ENCODE measurements at places on chromosomes 11 and 22.

GRCh38 chr11:130828741-130829140 is 87.5 kb downstream of the SNX19 start:
- no peak overlapping the region for H3K4me3 ChIP-seq
- H3K4me1 ChIP-seq, result no peaks in the 10 kb centered on the region
- no peak for DNase-seq
- H3K36me3 ChIP-seq, result no peaks in the 10 kb centered on the region

- no peak overlapping the region for H3K27ac ChIP-seq
- no peaks in the 10 kb centered on the region for H3K4me1 ChIP-seq
- DNase-seq, result no peak
- no peaks in the 10 kb centered on the region for H3K36me3 ChIP-seq
- no peaks in the 10 kb centered on the region for H3K27me3 ChIP-seq
Measured at GRCh38 chr11:132685174-132685611, 847.1 kb downstream of the OPCML start.

GRCh38 chr11:61580271-61580888 is 496 bp downstream of the SYT7 start:
- DNase-seq, result peak; percentile 20
- no peak overlapping the region for H3K4me3 ChIP-seq
- peaks cover 17% of the 10 kb centered on the region for H3K27me3 ChIP-seq
- no peaks in the 10 kb centered on the region for H3K36me3 ChIP-seq
- no peak overlapping the region for H3K27ac ChIP-seq

DNA sequence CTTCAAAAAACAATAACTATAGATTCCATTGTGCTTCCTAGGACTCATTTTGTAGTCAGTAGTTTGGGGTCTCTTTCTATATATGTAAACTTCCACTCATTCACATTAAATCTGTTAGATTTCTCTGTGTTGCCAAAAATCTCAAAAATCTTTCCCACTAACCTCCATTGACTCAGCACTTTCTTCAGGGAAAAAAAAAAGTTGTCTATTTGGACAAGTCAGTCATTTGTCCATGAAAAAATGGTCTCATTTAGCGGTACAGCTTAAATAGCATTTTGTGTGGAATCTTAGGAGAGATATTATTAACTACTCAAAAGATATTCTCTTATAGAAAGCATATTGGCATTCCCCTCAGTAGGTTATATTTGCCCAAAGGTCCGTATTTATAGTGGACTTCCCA is 81.9 kb downstream of the PPP2R1B start:
- H3K27me3 ChIP-seq, result no peaks in the 10 kb centered on the region
- no peaks in the 10 kb centered on the region for H3K4me1 ChIP-seq
- no peak overlapping the region for H3K27ac ChIP-seq
- no peak overlapping the region for H3K4me3 ChIP-seq

GRCh38 chr11:47152126-47152952 is 24.3 kb downstream of the ARFGAP2 start:
- no peak overlapping the region for H3K4me3 ChIP-seq
- DNase-seq, result no peak
- H3K27ac ChIP-seq, result no peak overlapping the region
- H3K36me3 ChIP-seq, result no peaks in the 10 kb centered on the region
- peaks cover 31% of the 10 kb centered on the region for H3K4me1 ChIP-seq
- no peaks in the 10 kb centered on the region for H3K27me3 ChIP-seq

- DNase-seq, result no peak
- H3K4me3 ChIP-seq, result peak overlapping the region; percentile 66
- H3K4me1 ChIP-seq, result peaks cover 45% of the 10 kb centered on the region
- H3K36me3 ChIP-seq, result peaks cover 32% of the 10 kb centered on the region
- peaks cover 12% of the 10 kb centered on the region for H3K27me3 ChIP-seq
- peak overlapping the region; percentile 38 for H3K27ac ChIP-seq
Measured at GRCh38 chr11:46380340-46381047, 975 bp upstream of the MDK start.

GRCh38 chr11:2138068-2138430 is 1.1 kb downstream of the IGF2 start:
- DNase-seq, result no peak
- no peak overlapping the region for H3K27ac ChIP-seq
- no peaks in the 10 kb centered on the region for H3K36me3 ChIP-seq

- no peak for DNase-seq
- peak overlapping the region; percentile 94 for H3K27ac ChIP-seq
- peaks cover 37% of the 10 kb centered on the region for H3K36me3 ChIP-seq
- H3K4me3 ChIP-seq, result peak overlapping the region; percentile 9
- no peaks in the 10 kb centered on the region for H3K27me3 ChIP-seq
Measured at GRCh38 chr11:108237058-108237481, 14.2 kb downstream of the ATM start.

GRCh38 chr11:92473736-92474135 is 249.1 kb downstream of the FAT3 start:
- no peak overlapping the region for H3K27ac ChIP-seq
- no peak for DNase-seq
- H3K36me3 ChIP-seq, result no peaks in the 10 kb centered on the region
- H3K4me1 ChIP-seq, result no peaks in the 10 kb centered on the region

GRCh38 chr11:59865031-59865430 is 1.3 kb downstream of the TCN1 start:
- H3K36me3 ChIP-seq, result no peaks in the 10 kb centered on the region
- no peak overlapping the region for H3K4me3 ChIP-seq
- H3K27me3 ChIP-seq, result no peaks in the 10 kb centered on the region
- H3K4me1 ChIP-seq, result no peaks in the 10 kb centered on the region

GRCh38 chr11:68880851-68881250 is 22.8 kb downstream of the MRPL21 start:
- H3K4me3 ChIP-seq, result no peak overlapping the region
- H3K4me1 ChIP-seq, result no peaks in the 10 kb centered on the region
- no peaks in the 10 kb centered on the region for H3K27me3 ChIP-seq
- H3K27ac ChIP-seq, result no peak overlapping the region

DNA sequence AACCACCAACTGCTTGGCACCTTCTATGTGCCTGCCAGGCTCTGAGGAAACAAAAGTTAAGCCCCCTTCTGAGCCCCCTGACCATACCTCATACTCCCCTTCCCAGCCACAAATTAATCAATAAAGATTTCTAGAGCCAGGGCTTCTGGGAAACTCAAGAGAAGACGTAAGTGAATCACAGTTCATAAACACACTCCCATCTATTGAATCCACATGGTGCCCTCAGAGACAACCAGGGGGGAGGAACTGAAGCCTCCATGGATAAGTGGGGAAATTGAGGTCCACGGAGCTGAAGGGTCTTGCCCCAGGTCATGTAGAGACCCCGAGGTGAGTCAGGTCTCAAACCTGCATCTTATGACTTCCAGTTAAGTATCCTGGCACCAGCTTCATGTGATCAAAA is 150.6 kb downstream of the MN1 start:
- H3K27ac ChIP-seq, result no peak overlapping the region
- H3K27me3 ChIP-seq, result no peaks in the 10 kb centered on the region
- no peak overlapping the region for H3K4me3 ChIP-seq
- no peak for DNase-seq
- no peaks in the 10 kb centered on the region for H3K36me3 ChIP-seq

- H3K4me3 ChIP-seq, result no peak overlapping the region
- no peaks in the 10 kb centered on the region for H3K4me1 ChIP-seq
- H3K27me3 ChIP-seq, result no peaks in the 10 kb centered on the region
- DNase-seq, result no peak
- H3K36me3 ChIP-seq, result no peaks in the 10 kb centered on the region
Measured at GRCh38 chr11:112322173-112322790, 61.6 kb upstream of the PLET1 start.

GRCh38 chr11:78080084-78080817 is 589 bp upstream of the NDUFC2 start:
- peak overlapping the region; percentile 92 for H3K4me3 ChIP-seq
- DNase-seq, result no peak
- H3K4me1 ChIP-seq, result peaks cover 44% of the 10 kb centered on the region
- H3K27me3 ChIP-seq, result no peaks in the 10 kb centered on the region
- no peaks in the 10 kb centered on the region for H3K36me3 ChIP-seq
- peak overlapping the region; percentile 71 for H3K27ac ChIP-seq

DNA sequence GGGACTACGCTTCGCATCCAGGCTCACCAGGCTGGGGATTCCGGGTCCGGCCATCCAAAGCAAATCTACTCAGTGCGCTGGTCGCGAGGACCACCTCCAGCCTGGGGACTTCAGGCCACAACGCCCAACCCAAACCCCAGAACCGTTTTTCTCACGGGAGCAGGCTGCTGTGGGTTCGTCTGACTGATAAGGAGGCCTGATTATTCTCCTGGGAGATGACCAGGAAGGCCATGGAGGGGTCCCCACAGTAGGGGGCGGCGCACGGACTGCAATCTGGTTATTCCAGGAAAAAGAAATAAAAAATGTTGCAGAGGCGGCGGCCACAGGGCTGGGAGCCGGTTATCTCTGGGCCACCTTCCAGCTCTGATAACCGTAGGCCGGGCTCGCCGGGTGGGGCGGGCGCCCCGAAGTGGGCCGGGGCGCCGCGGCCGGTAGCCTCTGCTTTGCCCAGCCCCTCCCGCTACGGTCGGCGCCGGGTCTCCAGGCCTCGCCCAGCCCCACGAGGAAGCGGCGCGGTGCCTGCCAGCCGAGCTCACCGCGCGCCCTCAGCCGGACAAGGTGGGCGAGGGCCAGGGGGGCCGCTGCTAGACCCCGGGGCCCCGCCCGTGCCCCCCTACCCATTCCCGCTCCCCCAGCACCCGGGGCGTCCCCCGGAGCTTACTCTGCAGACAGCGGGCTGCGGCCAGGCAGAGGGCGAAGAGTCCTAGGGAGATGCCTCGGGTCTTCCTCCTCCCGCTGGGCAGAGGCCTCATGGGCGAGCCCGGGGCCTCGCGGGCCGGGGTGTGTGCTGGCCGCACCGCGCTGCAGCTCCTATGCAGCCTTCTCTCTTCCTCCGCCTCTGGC is 446 bp downstream of the VSTM5 start:
- H3K27ac ChIP-seq, result no peak overlapping the region
- no peaks in the 10 kb centered on the region for H3K4me1 ChIP-seq
- DNase-seq, result no peak
- peaks cover 7% of the 10 kb centered on the region for H3K27me3 ChIP-seq
- no peak overlapping the region for H3K4me3 ChIP-seq

DNA sequence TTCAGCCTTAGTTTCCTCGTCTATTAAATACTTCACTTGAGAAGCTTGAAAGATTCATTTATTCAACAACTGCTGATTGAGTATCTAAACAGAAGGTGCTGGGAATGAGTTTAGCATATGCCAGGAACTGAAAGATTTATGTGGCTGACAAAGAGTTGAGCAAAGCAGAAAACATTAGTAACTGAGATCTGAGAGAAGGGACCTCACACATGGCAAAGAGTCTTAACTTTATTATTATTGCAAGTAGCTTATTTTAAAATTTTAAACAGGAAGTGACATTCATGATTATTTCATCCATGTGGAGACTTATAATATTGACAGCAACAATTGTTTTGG is 133.6 kb downstream of the CASP12 start:
- no peaks in the 10 kb centered on the region for H3K4me1 ChIP-seq
- no peak for DNase-seq
- H3K4me3 ChIP-seq, result no peak overlapping the region

DNA sequence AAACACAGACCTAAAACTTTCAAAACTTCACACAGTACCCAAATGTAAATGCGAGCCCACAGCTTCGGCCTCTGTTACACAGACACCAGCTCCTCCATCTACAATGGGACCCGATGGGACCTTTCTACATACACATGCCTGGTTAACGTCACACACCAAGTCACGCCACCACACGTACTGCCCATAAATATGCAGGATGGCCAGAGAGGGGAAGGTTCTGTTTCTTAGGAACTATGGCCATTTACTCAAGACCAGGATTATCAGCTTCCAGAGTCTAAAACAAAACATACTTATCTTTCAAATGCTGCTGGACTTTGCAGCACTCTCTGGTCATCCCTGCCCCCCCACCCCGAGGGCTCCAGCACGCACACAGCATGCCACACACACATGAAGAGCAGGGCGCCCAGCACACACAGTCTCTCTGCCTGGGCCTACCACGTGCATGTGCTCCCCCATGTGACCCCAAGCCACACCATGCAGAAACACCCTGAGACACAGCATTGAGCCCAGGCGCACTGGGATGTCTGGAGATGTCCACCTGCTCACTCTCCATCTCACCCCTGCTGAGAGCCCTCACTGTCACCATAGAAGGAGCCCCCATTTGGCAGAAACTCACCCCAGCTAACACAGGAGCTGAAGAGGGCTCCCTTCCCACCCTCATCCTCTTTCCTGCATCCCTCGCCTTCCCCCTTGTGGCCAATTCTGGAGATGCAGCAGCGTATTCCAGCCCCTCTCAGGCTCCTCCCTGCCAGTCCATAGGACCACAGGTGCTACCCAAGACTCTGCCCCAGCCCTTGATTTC is 61.8 kb downstream of the SLC22A12 start:
- H3K36me3 ChIP-seq, result no peaks in the 10 kb centered on the region
- H3K27ac ChIP-seq, result no peak overlapping the region
- H3K4me1 ChIP-seq, result peaks cover 36% of the 10 kb centered on the region
- DNase-seq, result peak; percentile 66
- H3K4me3 ChIP-seq, result no peak overlapping the region

GRCh38 chr22:37014835-37015586 is 4.2 kb downstream of the TST start:
- H3K27me3 ChIP-seq, result no peaks in the 10 kb centered on the region
- no peaks in the 10 kb centered on the region for H3K36me3 ChIP-seq
- DNase-seq, result no peak
- no peak overlapping the region for H3K27ac ChIP-seq

DNA sequence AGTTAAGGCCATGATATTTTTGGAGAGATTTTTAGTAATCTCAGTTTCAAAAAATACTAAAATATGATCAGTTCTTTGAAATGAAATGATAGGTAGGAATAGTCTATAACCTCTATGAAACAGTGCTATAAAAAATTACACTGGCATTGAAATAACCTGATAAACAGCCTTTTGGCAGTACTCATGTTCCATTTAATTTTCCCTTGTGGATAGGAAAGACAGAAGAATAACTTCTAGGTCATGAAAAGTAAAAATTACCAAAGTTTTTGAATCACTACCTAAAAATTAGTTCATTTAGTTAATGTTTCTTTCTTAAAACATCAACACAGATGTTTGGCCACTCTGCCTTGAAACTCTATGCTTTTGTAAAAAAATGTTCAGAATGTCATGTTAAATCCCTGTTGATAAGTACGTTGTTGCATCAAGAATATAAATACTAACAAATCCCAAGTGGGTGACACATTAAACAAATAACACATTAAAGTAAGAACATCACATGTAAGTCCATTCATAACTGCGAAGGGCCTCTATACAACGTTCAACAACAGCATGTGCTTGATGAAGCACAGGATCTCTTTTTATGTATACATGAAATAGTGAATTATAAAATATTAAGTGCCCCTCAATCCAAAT is 290.2 kb downstream of the SWAP70 start:
- no peak for DNase-seq
- H3K27me3 ChIP-seq, result no peaks in the 10 kb centered on the region
- no peaks in the 10 kb centered on the region for H3K4me1 ChIP-seq
- H3K4me3 ChIP-seq, result no peak overlapping the region

- H3K27ac ChIP-seq, result no peak overlapping the region
- H3K36me3 ChIP-seq, result peaks cover 12% of the 10 kb centered on the region
- H3K27me3 ChIP-seq, result no peaks in the 10 kb centered on the region
- H3K4me3 ChIP-seq, result no peak overlapping the region
Measured at GRCh38 chr11:10477690-10478046, 22.6 kb downstream of the AMPD3 start.

GRCh38 chr22:47000888-47001287 is 238.4 kb downstream of the TBC1D22A start:
- H3K4me3 ChIP-seq, result no peak overlapping the region
- no peaks in the 10 kb centered on the region for H3K4me1 ChIP-seq
- no peak overlapping the region for H3K27ac ChIP-seq
- H3K36me3 ChIP-seq, result peaks cover 7% of the 10 kb centered on the region
- no peaks in the 10 kb centered on the region for H3K27me3 ChIP-seq

GRCh38 chr11:78786086-78786485 is 211.4 kb upstream of the NARS2 start:
- no peaks in the 10 kb centered on the region for H3K36me3 ChIP-seq
- H3K4me1 ChIP-seq, result no peaks in the 10 kb centered on the region
- no peak overlapping the region for H3K4me3 ChIP-seq
- no peak overlapping the region for H3K27ac ChIP-seq
- no peaks in the 10 kb centered on the region for H3K27me3 ChIP-seq

Data from natural killer cell (primary cell).